Choroid plexus epithelial cell (primary cell): ENCODE measurements at places on chromosomes 12 and 14.

DNA sequence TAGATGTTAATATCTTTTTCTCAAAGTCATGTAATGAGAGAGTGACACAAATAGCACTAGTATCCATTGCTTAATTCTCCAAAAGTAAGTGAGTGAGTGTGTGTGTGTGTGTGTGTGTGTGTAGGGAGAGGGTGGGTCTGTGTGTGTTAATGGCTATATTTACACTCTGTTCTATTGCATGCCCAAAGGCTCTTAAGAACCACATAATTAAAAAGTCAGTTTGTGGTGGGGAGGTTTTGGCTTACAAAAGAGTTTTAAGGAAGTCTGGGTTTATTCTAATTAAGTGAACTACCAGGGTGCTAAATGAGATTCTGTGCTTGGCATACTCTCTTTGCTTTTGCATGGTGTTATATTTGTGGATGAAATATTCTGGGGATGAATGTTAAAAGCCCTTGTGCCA lies 1897.6 kb upstream of the FLRT2 start:
- DNase-seq: no peak

DNA sequence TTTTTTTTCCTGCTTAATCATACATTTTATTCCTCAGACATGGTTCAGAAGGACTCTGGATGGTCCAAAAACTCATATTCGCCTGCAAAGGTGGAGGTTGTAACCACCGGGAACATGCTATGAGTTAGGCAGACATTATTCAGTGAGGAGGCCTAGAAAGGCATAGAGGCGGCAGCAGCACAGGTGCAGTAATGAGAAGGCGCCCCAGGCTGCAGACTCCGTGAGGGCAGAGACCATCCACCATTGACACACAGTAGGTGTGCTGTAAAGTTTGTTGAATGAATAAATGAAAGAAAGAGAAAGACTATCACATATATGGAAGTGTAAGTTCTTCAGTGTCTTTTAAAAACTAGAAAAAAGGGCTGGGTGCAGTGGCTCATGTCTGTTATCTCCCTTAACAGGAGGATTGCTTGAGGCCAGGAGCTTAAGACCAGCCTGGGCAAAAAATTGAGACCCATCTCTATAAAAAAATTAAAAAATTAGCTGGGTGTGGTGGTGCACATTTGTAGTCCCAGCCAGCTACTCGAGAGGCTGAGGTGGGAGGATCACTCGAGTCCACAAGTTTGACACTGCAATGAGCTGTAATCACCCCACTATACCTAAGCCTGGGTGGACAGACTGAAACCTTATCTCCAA lies 34.5 kb upstream of the PTGR2 start:
- DNase-seq: no peak

DNA sequence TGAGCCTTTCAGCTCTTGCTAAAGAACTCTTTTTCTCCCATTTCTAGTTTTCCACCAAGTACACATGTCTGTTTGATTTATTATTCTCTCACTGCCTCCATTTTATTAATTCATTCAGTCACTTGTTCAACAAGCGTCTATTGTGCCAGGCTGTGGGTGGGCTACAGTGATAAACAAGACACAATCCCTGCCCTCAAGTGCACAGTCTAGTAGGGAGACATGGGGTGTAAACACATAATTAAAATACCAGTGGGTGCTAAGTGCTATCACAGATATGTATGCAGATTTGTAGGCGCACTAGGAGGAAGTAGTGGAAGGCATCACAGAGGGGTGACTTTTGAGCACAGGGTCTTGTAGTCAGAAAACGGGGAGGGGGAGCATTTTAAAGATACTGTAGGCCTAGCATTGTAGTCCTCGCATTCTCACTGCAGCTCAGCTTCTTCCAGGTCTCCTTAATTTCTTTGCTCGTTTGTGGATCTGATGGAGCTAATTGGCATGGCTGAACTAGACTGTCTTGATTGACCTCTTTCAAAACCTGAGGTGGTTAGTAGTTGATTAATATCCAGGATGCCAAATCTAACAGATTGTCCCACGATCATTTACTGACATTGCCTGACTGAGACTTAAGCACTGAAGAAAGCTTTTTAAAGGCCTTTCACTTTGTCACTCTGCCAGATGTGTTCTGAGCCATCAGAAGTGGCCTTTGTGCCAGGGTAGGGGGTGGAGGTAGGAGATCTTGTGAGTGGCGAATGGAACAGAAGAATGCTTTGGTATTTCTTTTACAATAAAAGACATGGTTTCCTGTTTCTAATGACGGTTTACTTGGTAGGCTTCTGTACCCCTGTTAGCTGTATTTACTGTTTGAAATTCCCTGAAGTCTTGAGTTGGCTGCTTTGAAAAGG lies 116.9 kb downstream of the DIP2B start:
- DNase-seq: no peak

GRCh38 chr12:14473707-14474287 lies 93.9 kb downstream of the PLBD1 start:
- DNase-seq: peak; percentile 30

DNA sequence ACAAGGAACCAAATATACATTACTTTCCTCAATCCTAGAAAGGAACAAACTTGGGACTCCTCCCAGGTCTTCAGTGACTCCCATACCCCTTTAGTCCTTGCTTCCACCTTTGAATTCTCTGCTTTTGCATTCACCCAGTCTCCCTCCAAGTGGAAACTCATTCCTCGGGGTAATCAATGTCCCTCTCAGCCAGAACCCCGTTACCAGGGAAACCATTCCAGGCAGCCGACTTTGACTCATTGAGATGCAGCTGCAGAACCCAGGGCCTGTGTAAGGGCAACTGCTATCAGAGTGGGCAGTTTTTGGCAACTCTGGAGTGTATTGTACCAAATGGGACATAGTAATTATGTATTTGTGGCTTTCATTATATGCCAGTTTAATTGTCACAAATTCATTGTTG lies 186.2 kb downstream of the NRXN3 start:
- no peak for DNase-seq

GRCh38 chr12:84978921-84979320 lies 57.2 kb downstream of the TSPAN19 start:
- no peak for DNase-seq

- DNase-seq: no peak
Measured at GRCh38 chr14:51041108-51041531, 53.8 kb downstream of the TRIM9 start.

GRCh38 chr14:101370593-101371569 lies 190.4 kb upstream of the DIO3 start:
- DNase-seq: no peak

DNA sequence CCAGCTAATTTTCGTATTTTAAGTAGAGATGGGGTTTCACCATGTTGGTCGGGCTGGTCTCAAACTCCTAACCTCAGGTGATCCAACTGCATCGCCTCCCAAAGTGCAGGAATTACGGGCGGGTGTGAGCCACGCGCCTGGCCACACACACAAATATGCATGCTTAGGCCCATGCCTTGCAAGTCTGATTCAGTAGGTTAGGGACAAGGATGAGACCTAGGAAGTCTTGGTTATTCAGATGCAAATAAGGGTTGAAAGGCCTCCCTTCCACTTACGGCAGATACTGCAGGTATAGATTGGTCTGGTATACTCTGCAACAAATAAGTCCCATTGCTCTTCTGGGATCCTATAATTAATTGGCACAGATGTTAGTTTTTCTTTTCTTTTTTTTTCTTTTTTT lies 32.9 kb downstream of the TXNRD1 start:
- no peak for DNase-seq

GRCh38 chr12:123019841-123020138 lies 39.3 kb downstream of the ARL6IP4 start:
- no peak for DNase-seq

DNA sequence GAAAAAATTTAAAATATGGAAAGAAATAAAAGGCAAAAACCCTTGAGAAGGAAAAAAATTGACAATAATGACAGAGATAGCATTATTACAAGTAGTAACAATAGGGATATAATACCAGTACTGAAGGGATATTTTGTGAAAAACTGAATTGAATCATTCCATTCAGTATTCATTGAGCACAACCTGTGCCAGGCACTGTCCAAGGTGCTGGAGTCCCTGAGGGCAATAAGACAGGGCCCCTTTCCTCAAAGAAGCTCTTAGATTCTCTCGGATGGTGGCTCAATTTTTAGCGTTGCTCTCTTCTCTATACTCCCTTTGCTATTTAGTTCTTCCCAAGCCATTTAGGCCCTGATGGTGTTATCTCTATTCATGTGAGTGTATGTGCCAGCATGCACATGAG lies 34.3 kb upstream of the GAS2L3 start:
- peak; percentile 66 for DNase-seq

DNA sequence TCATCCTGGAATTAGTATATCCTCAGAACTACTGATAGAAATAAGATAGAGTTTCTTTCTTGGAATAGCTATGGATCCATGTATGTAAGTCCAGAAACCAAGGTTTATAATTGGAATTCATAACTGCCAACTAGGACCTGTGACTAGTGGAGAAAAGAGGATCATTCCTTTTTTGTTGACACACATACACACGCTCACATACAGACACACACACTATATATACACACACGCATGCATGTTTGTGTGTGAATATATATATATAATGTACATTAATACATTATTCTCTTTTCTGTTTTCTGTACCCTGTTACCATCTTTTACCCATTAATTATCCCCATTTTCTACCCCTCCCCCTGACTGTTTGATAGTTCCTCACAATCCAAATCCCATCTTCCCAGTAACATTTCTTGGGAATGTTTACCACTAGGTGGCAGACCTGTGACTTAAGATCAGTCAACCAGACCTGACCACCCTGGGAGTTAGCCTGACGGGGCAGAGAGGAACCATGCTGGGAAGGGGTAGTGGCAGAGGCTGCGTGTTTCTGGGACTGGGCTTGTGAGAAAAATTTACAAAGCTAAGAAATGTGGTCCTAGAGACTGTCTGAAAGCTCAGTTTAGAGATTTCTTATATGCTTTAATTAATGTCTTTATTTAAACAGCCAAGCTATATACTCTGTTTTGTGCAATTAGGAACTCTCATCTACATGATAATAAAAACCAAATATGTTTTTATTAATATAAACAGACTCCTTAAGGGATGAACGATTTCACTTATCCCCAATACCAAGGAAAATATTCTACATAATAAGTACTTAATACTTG lies 308.0 kb downstream of the PPFIA2 start:
- peak; percentile 88 for DNase-seq

DNA sequence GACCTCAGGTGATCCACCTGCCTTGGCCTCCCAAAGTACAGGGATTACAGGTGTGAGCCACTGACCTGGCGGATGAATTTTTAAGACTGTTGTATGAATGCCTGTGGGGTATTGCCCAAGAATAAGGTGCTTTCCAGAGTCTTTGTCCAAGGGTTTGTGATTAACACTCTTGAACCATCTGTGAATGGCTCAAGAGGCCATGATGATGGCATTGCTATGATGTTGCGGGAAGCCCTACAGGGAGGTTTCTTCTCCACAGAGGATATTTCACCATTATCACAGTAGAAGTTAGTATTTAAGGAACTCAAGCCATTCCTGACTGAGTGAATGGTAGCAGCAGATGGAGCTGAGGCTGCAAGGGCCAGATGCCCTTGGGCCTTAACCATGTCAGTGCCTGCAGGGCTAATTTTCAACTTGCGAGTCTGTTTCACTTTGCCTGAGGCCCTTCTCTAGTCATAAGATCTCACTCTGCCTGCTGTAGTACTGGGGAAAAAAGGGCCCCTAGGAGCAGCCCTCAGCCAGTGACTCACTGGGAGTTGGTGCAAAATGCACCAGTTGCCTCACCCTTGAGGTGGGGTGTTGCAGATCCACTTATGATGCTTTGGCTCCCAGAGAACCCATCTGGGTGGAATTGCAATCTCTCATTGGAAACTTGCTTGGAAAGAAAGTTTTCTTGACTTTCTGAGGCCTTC lies 108.6 kb upstream of the FLRT2 start:
- peak; percentile 86 for DNase-seq

DNA sequence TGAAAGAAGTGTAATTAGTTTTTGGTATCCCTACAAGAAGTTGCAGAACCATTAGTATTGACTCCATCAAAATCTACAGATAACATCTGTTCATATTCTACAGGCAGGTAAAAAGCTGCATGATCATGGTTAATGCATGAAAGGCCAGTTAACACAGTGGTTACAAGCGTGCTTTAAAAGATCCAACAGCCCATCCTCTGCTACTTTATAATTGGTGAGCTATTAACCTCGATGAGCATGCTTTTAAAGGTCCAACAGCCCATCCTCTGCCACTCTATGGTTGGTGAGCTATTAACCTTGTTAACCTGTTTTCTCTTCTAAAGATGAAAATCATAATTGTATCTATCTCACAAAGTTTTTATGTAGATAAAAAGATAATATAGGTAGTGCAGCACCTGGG lies 289.3 kb downstream of the DUSP6 start:
- DNase-seq: no peak

GRCh38 chr12:21416511-21417121 lies 20.8 kb upstream of the PYROXD1 start:
- peak; percentile 50 for DNase-seq

DNA sequence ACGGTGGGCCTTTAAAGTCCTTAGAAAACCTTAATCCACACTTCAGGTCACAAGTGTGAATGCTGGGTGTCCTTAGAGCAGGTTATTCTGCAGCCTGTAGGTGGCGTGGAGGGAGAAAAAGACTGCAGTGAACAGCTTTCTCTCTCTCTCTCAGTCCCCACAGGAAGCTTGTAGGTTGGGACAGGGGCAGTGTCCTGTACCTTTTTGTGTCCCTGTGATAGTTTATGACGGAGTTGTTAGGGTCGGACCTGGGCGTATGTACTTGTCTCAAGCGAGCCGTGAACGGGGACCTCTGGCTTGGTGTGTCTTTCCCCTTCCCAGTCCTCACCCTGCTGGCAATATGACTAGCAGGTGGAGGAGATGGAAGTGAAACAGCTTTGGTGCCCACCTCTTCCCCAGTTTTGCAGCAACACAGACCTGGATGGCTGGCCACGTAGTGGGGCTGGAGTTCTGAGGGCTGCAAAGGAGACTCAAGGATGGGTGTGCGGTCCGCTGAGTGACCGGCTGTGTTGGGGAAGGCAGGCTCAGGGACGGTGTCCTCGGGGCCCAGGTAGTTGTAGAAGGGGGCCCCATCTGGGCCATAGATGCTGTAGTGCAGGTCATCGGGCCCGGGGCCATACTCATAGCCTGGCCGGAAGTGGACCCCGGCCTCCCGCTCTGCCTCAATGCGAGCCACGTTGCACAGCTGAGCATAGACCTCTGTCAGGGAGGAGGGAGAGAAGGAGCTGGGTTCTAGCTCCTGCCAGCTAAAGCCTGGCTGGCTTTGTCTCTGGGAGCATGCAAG lies 8.9 kb downstream of the ISCA2 start:
- peak; percentile 73 for DNase-seq
